ENCODE measurements at places on chromosomes 4 and X.

GRCh38 chr4:95599777-95600400, 51.1 kb upstream of the UNC5C start:
- DNase-seq: no peak

- peak; percentile 21 for DNase-seq
These were observed 19.4 kb downstream of the AWAT2 start for GRCh38 chrX:70030301-70030767.

DNA sequence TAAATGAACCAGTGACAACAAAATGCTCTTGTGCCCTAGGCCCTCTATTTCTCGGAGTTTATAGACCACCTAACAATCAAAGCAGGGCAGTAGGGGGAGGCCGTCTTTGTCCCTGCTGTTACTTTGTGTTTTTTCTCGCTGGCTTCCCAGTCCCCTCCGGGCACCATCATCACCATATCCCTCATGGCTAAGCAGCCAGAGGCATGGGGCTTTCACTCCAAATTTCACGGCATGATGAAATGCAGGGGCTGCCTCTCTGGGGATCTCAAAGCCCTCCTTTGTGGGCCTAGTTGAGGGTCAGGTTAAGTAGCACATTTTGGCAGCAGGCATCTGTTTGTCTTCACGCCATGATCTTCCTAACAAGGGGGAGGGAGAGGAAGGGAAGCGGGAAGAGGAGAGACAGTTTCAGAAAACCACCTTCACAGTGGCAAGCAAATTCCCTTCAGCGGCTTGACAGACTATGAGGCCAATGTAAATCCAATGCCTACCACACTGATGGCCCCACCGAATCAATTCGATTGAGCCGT, 91.9 kb downstream of the ANOS1 start:
- DNase-seq: no peak

GRCh38 chrX:30488092-30488491, 89.5 kb downstream of the TASL start:
- peak; percentile 17 for DNase-seq

GRCh38 chr4:55879224-55879623, 25.8 kb downstream of the EXOC1 start:
- DNase-seq: no peak

DNA sequence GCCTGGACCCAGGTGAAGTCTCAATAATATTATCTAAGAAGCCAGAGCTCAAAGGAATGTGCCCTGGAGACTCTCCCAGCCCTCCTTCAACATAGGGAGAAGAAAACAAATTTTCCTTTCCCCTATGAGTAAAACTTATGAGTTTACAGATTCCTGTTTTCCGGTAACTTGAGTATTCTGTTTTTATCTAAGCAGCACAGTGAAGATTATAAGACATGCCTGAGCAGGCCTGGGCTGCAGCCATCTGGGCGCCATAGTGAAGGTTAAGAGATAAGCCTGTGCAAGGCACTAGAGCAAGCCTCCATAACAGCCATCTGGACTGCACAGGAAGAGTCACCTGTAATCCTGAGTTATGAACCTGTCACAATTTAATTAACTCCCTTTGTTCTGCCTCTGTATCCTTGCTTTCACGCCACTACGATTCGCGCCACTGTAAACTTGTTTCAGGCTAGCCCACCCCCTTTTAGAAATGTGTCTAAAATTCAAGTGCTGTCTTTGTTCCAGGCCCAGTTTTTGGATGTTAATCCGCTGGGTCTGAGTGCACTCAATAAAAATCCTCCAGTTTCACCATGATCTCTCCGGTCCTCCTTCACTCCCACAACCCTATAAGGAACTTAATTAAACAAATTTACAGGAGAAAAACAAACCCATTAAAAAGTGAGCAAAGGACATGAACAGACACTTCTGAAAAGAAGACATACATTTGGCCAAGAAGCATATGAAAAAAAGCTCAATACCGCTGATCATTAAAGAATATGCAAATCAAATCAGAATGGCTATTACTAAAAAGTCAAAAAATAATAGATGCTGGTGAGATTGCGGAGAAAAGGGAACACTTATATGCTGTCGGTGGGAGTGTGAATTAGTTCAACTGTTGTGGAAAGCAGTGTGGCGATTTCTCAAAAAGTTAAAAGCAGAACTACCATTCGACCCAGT, 189.5 kb downstream of the APBB2 start:
- DNase-seq: no peak

GRCh38 chr4:141002323-141002805, 130.9 kb downstream of the RNF150 start:
- DNase-seq: no peak

- no peak for DNase-seq
These were observed 35.8 kb upstream of the SLAIN2 start for GRCh38 chr4:48305508-48305907.

- DNase-seq: no peak
These were observed 697.8 kb upstream of the HS3ST1 start for GRCh38 chr4:12126474-12126873.
